GM13977 (cell line): ENCODE measurements at places on chromosomes 12 and 14.

DNA sequence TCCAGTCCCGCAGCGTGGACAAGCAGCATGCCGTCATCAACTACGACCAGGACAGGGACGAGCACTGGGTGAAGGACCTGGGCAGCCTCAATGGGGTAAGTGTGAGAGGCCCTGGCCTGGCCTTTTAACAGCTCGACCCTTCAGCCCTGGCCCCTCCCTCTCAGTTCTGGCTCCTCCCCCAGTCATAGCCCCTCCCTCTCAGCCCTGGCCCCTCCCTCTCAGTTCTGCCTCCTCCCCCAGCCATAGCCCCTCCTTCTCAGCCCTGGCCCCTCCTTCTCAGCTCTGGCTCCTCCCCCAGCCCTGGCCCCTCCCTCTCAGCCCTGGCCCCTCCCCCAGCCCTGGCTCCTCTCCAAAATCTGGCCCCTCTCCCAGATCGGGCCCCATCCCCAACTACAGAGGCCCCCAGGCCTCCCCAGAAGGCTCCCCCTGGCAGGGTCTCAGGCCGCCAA lies 11.2 kb downstream of the CEP170B start:
- DNase-seq = peak; percentile 81

DNA sequence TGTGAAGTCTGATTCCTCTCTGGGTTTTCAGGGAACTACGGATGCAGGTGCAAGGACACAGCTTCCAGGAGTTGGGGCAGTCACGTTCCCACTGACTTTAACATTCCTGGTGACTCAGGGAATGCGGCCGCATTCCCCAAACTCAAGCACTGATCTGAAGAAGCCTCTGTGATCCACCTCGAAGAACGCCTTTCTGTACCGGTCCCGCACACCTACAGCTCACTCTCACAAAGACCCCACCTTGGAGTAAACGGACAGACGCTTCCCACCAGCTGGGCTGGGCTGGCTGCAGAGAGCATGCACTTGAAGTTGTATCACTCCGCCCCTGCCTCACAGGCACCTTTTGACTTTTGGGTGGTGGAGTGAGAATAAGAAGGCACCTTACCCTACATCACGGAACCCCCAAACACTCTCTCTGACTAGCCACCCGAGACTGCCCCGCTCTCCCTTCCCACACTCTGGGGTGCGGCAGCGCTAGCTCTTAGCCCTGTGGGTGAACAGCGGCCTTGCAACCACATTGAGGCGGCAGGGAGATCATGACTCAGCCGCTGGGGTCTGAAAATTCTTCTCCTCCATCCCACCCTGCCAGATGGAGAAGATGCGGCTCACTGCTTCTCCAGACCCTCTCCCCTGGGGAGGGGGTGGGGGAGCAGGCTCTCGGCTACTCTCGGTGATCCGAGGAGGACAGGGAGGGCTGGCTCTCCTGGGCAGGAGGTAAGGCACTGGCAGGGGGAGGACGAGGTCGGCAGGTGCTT lies 23.7 kb upstream of the HDAC7 start:
- no peak for DNase-seq

DNA sequence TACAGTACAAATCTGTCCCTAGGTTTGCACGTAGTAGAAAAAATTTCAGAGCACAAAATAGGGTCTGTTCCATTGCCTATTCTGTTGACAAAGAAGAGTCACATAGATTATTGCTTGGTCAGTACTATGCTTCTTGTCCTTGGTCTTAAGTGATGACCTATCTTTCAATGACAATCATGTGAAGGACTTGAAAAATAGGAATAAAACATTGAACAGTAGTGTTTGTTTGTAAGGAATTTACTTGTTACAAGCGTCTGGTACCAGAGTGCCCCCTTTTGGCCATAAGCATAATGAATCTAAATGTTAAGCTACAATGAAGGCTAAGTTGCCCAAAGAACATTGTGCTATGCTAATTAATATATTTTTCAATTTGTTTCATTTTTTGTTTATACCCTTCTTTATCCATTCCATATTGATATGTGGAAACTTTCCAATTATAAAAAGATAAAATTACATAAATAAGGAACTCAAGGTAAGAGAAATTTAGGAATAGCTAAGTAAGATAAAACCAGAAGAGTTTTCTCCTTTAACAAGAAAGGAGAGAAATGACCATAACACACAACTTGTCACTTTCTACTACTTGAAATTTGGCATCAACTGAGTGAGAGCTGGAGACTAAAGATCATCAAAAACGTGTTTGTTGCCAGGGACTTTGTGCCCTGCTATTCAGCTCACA lies 204.7 kb downstream of the EPS8 start:
- peak; percentile 24 for DNase-seq

DNA sequence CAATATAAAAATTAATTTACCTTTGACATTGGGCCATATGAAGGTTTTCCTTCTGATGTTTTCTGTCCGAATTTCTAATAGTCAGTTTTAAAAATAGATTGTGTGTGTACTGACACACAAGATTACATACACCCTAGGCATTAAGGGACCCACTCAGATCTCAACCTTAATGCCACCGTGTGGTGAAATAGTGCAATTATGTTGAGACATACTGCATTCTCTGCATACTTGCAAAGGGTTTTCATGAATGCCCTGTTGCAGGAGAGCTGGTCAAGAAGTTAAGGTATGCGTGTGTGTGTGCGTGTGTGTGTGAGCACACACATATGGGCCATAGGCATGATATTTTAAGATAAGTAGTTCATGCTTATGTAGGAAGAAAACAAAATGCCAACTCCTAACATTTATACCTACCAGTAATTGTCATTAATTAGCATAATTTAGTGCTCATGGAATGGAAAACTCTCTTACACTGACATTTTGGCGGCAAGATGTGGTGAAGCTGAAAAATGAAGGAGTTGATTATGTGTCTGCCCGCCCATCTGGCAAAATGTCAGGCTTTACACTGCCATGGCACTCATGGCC lies 58.8 kb downstream of the PIK3C2G start:
- DNase-seq = peak; percentile 33

- DNase-seq = no peak
These were observed 112.9 kb downstream of the TSPAN9 start for GRCh38 chr12:3190101-3190500.

GRCh38 chr12:7188562-7189397 lies 706 bp upstream of the PEX5 start:
- peak; percentile 50 for DNase-seq

DNA sequence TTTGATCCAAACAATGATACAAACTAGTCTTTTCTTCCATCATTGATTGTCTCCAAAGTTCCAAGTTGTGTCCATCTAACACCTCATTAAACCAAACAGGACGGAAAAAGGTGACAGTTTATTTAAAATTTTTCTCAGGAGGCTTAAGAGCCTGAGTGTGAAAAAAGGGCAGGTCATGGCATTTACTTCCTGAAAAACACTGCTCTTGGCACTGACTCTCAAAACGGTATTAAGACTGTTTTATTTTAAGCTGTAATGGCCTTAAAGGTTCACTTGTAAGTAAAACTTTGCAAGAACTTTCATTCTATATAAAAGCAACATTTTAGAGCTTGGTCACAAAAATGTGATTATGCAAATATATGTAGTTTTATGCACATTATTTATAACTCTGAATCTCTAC lies 222.5 kb downstream of the SLC2A13 start:
- no peak for DNase-seq

- no peak for DNase-seq
These were observed 16.3 kb upstream of the NOS1 start for GRCh38 chr12:117377758-117378157.

DNA sequence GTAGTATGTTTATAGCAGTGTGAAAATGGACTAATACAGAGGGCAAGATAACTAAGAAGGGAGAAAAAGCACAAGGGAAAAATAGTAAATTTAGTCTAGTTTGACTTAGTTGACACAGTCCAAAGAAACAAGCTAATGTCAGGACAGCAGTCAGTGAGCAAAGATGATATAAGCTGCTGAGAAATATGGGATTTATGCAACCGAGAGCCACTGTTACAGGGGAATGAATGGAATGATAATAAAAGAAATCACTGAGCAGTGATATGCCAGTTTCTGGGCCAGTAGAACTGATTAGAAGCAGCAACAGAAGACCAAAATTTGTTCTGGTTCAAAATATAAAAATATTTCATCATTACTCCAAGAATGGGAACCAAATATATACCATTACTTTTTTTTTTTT lies 60.1 kb downstream of the R3HDM2 start:
- DNase-seq = no peak

DNA sequence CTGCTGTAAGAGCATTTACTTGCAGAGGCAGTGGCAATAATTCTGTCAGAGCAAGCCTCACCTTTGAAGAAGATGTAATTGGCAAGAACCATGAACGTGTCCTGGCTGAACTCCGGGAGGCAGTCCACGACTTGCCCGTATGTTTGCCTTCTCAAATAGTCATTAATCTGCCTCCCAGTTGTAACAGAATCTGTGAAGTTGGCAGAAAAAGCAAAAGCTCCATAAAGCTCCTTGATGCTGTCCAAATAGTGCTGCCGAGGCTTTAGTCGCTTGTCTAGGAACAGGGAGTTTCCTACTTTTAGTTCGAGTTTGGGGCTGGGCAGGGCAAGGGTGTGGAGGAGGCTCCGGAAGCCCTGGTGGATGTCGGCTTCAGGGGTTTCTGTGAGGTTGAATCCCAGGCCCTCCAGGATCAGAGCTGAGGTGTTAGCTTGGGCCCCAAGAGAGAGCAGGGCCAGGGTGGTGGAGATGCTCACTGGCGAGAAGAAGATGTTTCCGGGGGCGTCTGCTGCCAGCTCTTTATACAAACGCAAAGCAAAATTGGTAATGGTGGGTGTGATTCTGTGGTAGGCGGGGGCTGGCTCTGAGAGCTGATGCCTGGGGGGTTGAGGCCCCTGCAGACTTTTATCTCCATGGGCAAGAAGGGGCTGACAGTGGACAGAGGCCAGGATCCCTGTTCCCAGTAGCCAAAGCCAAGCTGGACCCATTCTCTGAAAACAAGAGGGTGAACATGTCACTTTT lies 4.4 kb downstream of the SERPINA11 start:
- DNase-seq = no peak

GRCh38 chr12:132610051-132610759 lies at the start of gene LRCOL1:
TSS of gene LRCOL1 (minus strand) at chr12:132610582. CDS start at chr12:132606251, 4,331 bp downstream.
- no peak for DNase-seq

DNA sequence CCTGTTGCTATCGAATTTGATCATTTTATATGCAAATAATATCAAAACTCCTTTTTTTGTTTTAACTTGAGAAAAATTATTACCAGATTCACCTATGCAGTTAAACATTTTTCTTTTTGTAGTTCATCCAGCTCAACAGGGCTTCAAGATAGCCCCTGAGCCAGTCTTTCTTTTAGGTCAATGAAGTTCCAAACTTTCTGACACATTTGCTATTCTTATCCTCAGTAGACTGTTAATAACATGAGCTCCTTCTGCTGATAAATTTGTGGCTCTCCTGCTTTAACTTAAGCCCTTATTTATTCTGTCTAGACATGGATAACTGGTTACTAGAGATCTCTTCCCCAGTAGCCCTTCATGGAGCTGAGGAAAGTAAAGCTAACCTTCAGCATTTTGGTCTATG lies 33.2 kb upstream of the SSPN start:
- no peak for DNase-seq

- DNase-seq = no peak
These were observed 36.8 kb downstream of the RAB35 start for GRCh38 chr12:120079411-120080400.

- DNase-seq = no peak
These were observed 87.9 kb upstream of the AVPR1A start for GRCh38 chr12:63238892-63239291.

DNA sequence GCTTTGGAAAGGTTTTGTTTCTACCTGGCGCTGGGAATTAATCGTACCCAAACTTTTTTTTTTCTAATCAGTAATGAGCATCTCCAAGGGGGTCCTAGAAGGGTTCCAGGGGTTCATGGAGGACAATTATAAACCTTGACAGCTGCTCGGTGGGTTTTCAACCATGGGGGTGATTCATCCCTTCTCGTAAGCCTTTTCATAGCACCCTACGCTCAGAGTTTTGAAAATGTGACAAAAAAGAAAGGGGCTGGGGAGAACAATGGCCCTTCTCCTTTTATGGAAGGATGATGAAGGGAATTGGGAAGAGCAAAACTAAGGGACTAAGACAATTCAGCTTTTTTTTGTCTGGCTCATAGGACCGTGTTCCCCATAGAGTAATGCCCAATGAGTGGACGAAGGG lies 196.7 kb downstream of the ZFP36L1 start:
- DNase-seq = no peak

DNA sequence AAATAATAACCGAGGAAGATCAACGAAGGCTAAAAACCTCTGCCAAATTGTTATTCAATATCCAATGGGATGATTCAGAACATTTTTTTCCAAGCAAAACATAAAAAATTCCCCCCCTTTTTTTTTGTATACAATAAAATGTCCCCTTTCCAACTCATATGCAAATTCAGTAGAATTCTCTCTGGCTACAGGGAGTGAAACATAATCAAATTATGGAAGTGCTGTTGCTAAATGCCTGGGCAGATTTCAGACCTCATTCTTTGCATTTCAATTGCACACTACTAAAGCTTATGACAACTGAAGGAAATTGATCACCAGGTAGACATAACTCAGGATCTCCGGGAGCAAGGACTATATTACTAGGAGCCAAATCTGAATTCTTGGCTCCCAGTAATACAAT lies 51.0 kb downstream of the LMNTD1 start:
- DNase-seq = no peak

- DNase-seq = no peak
These were observed 7.2 kb downstream of the NAV3 start for GRCh38 chr12:77837876-77838291.

GRCh38 chr14:24828486-24828885 lies 194.5 kb upstream of the GZMB start:
- DNase-seq = no peak

DNA sequence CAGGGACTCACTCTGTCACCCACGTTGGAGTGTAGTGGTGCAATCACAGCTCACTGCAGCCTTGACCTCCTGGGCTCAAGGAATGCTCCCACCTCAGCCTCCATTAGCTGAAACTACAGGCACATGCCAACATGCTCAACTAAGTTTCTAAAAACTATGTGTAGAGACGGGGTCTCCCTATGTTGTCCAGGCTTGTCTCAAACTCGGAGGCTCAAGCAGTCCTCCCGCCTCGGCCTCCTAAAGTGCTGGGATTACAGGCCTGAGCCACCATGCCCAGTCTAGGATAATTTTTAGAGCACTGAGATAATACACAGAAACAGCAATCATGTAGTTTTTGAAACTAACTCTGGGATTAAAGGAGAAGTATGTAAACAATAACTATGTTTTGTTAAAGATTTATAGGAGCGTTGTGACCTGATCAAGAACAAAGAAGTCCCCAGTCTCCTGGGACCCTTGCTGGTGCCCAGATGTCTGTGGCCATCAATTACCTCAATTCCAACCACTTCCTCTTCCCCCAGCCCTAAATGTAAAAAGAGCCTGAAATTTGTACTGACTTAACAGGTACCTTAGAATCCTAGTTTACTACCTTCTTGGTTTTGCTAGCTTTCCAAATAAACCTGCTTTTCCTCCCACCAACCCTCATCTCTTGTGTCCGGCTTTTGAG lies 28.9 kb upstream of the EGLN3 start:
- no peak for DNase-seq

DNA sequence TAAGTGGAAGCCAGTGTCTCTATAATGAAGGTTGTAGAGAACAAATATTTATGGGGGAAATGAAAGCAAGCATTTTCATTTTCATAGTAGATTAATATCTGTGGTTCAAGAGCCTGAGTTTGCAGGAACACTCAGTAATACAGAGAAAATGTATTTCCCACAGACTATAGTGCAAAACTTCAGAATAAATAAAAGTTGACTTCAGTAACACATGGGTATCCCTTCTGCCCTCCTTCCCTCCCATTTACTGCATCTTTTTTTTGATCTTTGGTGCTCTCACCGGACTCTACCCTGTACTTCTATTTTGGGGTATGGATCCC lies 75.3 kb upstream of the AMN1 start:
- DNase-seq = peak; percentile 50

GRCh38 chr14:56324454-56324853 lies 206.2 kb downstream of the PELI2 start:
- DNase-seq = no peak
